SW480 (cell line): ENCODE measurements at places on chromosomes 16 and 17.

- no peak for DNase-seq
These were observed 44.7 kb upstream of the ACSF3 start for GRCh38 chr16:89048871-89049422.

DNA sequence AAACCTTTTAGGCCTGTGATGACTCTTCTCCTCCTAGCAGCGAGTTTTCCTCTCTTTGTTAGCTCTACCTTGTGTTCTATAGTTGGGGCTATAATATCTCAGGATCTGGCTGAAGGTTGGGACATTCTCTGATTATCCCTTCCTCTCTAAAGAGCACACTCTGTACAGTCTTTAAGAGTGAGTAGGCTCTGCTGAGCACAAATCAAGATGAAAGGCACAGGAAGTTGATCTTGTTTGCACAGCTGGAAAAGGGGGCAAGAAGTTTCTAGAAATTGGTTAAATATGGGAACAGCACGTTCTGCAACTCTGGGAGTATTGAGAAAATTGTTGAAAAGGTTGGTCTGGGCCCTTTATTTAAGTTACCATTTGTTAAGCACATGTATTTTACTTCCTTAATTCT lies 240.9 kb downstream of the CDH11 start:
- no peak for DNase-seq

DNA sequence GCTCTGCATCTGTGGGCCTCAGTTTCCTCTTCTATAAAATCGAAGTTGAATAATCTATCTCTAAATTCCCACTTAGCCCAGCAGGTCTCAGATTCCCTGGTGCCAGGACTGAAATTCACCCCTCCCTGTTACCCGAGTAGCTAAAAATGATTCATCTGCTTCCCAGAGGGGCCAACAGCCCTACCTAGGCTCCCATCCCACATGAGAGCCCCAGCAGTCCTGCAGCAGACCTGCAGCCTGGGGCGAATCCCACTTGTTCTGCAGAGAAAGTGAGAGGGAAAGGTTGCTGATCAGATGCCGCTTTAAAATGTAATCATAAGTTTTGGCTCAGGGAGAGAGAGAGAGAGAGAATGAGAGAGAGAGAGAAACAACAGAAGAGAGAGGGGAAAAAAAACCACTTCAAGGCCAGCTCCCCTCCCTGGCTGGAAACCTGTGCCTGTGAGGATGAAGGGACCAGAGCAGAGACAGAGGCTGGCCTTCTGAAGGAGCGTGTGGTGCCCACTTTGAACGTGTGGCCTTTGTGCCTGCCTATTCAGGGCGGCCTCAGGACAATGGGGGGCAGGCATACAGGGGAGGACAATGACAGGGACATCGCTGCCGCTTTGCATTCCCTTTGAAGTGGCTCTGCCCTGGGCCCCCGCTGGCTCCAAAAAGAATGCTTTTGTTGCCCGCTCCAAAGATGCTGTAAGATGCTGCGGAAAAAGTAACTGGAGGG lies 85.2 kb upstream of the NKD1 start:
- DNase-seq, result peak; percentile 78

- no peak for DNase-seq
These were observed 42.7 kb downstream of the CMIP start for GRCh38 chr16:81487301-81487720.
